ENCODE measurements at places on chromosomes 1 and 21.

DNA sequence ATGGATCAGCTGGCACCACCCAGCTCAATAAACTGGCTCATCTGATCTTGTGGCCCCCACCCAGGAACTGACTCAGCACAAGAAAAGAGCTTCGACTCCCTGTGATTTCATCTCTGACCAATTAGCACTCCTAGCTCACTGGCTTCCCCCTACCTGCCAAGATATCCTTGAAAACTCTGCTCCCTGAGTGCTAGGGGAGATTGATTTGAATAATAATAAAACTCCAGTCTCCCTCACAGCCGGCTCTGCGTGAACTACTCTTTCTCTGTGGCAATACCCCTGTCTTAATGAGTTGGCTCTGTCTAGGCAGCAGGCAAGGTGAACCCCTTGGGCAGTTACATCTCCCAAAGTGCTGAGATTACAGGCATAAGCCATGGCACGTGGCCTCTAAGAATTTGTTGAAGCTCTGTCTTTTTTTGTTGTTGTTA is 11.8 kb upstream of the RHBDL2 start:
- no peak for DNase-seq

DNA sequence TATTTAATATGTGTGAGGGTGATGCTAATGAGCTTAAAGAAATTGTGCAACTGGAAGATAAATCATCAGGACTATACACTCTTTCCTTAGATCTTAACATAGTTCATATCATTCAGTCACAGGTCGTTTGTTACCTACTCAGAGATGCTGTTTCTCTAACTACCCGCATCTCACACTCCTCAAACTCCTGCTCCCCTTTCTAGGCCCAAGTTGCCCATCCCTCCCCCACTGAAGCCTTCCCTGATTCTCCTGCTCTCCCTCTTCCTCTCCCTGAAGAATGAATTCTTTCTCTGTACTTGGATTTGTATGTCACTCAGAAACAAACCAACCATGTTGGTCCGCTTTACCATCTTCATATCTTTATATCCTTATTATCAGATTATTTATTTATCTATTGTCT is 9.1 kb downstream of the SH3GLB1 start:
- no peak for DNase-seq

DNA sequence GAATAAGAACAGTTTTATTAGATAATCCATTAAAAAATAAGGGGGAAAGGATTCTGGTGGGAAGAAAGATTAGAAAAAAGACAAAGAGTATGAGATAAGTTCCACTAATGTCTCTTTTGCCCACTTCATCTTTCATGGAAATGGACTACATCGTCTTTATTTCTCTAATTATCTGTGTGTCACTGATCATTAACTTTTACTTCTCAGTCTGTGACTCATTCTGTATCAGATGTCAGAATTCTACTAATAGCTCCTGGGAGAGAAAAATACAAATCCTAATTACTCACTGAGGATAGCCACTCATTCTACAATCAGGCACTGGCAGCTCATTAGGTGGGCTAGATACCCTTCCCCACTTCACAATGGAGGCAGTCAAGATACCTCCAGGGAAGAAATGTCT is 41.7 kb downstream of the ILDR2 start:
- no peak for DNase-seq

DNA sequence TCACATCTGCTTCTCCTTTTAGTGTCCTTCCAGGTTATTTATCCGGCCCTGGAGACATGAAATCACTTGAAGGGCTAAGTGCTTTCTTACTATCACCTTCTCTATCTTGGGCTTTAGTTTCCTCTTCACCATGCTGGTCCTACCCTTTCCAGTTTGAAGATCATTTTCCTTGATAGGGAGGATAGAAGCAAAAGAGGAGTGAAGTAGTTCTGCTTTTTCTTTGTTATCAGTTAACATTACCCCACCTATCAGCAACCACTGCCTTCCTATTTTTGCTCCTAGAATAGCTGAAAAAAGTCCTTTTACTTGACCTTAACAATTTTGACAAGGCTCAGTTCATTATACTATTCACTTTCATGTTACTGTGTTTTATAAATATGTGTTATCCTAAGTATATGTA is 19.4 kb downstream of the RGL1 start:
- DNase-seq, result no peak

GRCh38 chr21:46532080-46532479 is 72.8 kb downstream of the S100B start:
- no peak for DNase-seq

DNA sequence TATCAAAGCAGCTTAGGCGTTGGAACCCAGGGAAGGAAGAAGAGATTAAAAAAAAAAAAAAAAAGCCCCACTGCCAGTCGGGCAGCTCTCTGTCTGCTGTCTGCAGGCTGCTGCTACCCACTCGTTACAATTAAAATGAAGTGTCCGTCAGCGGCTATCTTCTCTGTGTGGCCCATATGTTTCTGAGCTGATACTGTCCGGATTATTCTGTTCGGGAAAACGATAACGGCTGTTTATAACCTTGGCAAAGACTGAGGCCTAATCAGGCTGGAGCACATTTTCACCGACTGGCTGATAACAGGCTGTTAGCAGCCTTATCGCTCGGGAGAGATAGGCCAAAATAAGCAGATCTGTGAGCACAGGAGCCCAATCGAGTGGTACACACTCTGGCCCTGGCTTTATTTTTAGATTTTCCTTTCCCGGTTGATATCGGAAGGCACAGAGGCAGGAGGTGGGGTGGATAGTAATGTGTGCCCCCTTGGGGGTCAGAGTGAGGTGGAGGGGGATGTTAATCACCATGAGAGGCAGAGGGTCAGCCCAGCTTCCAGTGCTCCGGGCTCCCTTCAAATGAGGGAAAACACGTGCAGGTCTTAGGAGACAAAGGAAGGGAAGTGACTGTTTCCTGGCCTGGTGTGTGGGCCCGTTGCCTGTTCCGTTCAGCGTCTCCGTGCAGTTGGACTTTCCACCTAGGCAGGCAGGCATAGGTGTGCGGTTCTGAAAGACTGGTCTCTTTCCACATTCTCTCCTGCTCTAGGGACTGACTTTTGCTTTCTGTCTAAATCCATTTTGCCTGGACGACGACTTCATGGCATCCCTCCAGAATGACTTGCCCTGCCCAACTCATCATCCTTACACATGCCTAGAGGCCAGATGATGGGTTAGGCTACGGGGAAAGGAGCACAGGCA is 153.4 kb downstream of the PBX1 start:
- no peak for DNase-seq
